ENCODE measurements at places on chromosomes 3 and 15.

DNA sequence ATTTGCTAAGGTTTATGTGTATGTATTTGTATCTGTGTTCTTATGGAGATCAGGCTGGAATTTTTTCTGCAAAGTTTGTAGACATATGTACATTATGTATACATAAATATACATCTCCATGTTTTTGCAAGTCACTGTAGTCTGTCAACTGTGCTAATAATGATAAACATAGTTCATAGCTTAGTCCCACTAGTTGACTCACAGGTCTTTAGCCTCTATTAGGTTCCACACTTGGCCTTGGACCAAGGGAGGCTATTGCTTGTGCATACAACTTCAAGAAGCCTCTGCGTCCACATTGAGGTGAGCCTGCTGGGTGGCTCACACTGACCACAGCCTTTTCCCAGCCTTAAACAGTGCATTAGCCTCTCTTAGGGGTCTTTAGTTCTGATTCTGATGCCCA is 243.8 kb upstream of the PEX5L start:
- peak; percentile 69 for DNase-seq

- no peak for DNase-seq
These were observed 1.2 kb upstream of the LRRC34 start for GRCh38 chr3:169813757-169814517.

GRCh38 chr15:64009241-64009640 is 37.0 kb downstream of the DAPK2 start:
- DNase-seq = no peak

DNA sequence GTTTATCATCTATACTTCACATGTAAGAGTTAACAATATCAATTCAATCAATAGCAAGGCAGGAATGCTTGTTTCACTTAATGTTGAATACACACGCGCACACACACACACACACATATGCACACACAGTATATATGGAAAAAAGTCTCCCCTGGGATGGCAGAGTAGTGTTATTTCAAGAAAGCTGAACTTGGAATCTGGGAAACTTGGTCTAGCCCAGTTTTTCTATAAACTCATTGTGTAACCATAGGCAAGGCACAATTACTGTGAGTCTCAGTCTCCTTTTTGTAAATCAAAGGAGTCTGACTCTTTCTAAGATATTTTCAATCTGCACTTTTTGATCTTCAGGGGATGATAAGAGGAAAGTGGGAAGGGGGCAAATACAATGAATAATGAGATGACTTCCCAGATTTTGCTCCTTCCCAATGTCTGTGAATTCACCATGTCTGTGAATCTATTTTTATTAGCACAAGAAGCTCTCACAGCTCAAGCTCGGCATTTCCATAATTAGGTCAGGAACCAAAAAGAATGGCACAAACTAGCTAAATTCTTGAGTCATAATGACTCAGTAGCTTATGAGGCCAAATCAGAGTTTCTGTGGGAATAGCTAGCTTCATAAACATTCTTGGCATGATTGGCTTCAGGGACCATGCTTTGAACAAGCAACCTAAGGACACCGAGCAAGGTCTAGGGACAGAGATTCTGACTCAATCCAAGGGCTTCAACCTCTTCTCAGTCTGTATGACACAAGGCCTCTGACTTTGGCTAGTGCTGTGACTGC is 227.4 kb upstream of the DCBLD2 start:
- DNase-seq = peak; percentile 97

DNA sequence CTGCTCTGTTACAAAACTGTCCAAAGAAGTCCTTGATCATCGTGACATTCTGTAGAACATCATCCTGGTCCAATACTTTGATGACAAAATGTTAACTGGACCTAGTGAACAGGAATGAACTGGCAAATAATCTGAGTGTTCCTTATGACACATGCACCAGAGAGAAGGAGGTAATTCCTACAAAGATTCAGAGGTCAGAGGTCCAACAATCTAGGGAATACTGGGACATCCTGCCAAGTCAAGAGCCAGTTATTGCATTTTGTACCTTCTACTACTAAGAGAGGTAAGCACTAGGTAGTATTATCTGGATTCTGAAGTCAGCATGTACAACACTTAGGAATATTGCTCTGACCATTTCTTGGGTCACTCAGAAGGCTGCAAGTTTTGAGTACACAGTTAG is 20.8 kb downstream of the LZTFL1 start:
- no peak for DNase-seq

DNA sequence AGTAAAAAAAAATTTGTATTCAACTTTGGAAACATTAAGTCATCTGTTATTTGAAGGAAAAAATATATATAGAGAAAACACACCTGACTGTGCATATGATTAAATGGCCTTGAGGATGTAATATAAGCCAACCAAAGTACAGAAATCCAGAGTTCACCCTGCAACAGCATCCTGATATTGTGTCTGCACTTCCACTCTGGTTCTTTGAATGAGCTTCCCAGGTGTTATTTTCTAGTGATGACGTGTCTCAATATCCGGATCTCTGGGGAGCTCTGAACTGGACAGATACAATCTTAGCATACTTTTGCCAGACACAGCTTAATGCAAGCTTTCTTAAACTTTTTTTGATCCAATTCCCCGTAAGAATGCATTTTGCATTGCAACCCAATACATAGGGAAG is 19.5 kb upstream of the PIK3CB start:
- DNase-seq = peak; percentile 16

- peak; percentile 63 for DNase-seq
These were observed 200.3 kb upstream of the ICE2 start for GRCh38 chr15:60679256-60679655.

DNA sequence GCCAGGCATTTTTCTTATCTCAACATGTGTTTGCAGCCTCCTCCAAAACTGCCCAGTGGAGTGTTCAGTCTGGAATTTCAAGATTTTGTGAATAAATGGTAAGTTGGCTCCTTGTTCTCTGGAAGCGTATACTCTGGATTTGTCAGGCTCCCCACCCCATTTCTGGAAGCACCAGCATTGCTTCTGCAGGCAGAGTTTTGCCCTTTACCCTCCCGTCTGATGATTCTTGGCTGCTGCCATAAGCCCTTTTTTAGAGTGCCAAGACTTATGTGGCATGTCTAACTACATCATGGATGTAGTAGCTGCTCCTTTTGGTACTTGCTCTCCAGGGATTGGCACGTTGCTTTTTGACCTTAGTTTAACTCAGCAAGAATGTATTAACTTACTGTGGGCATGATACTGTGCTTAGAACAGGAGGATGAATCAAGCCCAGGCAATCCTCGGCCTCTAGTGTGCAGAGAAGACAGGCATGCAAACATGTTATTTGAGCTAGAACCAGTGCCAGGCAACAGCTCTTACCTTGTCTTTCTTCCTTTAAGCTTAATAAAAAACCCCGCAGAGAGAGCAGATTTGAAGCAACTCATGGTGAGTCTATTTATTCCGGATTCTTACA is 8.3 kb downstream of the SNAPC5 start:
- DNase-seq = no peak

DNA sequence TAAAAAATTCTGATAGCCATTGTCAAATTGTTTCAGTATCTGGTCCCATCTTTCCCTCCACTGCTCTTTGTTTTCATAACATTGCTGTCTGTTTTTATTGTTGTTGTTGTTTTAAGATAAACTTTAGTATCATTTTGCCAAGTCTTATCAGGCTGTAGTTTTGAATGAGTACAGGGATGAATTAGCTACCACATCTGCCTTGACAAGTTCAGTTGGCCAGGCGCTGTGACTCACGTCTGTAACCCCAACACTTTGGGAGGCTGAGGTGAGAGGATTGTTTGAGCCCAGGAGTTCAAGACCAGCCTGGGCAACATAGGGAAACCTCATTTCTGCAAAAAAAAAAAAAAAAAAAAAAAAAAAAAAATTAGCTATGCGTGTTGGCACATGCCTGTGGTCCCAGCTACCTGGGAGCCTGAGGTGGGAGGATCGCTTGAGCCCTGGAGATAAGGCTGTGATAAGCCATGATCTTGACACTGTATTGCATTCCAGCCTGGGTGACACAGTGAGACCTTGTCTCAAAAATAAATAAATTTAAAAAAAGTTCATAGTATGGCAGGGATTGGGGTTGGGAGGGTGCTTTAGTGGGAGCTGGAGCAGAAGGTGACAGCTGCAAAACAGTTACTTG is 8.3 kb upstream of the ANKDD1A start:
- no peak for DNase-seq

DNA sequence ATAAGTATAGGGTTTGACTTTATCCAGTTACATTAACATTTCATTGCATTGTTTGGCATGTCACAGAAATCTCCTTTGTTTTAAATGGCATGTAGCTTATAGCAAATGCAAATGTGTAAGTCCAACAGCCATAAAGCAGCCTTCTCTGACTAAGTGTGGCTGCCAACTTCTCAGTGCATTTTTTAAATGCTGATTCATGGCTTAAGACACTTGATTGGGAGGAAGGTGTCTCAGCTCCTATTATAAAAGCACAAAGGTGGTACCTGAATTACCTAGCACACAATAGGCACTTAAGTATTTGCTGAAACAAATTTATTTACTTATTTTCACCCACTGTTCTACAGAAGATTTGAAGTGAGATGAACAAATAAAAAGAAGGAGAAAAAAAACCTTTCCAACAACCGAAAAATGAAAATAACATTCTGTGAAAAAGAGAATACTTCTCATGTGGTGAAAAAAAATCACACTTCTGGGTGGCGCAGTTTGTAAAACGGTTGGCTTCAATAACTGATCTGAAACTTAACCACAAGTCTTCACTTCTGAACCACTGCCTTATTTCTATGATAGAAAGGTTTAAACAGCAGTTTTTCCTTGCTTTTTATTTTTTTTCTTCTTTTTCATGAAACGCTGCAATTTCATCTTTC is 105.5 kb upstream of the ICE2 start:
- peak; percentile 30 for DNase-seq

GRCh38 chr3:5248822-5249221 is 61.3 kb downstream of the EDEM1 start:
- DNase-seq = no peak

DNA sequence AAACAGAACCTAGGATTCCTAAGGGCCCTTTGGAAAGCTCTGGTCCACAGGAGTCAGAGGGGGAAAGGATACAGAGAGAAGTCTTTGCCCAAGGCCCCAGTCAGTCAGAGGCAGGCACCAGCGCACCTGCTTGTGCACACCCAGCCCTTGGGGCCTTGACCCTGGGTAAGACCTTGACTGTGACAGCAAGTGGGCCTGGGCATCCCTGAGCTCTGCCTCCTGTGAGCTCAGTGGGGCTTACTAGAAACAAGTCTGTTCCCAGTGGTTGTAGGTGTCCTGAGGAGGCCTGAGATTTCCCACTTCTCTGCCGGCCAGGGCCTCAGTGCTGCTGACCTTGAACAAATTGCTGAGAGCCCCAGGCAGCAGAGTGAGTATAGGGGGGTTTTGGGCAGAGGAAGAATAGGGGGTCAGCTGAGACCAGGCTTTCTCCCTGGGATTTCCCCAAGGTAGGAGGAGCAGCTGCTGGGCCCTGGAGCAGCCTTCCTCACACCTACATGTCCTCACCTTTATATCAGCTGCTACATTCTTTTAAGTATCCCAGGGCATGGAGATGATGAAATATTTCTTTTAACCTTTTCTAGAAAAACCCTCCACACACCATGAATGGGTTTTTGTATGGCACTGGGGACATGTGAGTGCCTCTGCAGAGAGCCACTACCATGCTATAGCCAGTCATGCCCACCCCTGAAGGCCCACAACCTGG is 9.7 kb upstream of the DAG1 start:
- no peak for DNase-seq

GRCh38 chr3:155730843-155731242 is 14.0 kb downstream of the PLCH1 start:
- DNase-seq = no peak
